ENCODE measurements at places on chromosomes 11 and 22. TPM values are rescaled to one million over a fixed set of nuclear protein-coding genes. Genes with fewer than 3 reads are reported as not detected.

- no peak for DNase-seq
Measured at GRCh38 chr11:83051760-83052671, 19.7 kb downstream of the RAB30 start.

GRCh38 chr11:2481253-2481652 is 36.4 kb downstream of the KCNQ1 start:
- no peak for DNase-seq

Gene KRTAP5-10
- 0.23 TPM for total RNA-seq

GRCh38 chr11:112318184-112318591 is 57.5 kb upstream of the PLET1 start:
- no peak for DNase-seq

DNA sequence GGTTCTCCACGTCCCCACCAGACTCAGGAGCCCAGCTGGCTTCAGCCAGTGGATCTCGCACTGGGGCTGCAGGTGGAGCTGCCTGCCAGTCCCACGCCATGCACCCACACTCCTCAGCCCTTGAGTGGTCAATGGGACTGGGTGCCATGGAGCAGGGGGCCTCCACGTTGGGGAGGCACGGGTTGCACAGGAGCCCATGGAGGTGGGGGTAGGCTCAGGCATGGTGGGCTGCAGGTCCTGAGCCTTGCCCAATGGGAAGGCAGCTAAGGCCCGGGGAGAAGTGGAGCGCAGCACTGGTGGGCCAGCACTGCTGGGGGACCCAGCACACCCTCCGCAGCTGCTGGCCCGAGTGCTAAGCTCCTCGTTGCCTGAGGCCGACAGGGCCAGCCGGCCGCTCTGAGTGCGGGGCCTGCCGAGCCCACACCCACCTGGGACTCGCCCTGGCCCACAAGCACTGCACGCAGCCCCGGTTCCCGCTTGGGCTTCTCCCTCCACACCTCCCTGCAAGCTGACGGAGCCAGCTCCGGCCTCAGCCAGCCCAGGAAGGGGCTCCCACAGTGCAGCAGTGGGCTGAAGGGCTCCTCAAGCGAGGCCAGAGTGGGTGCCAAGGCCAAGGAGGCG is 258.5 kb upstream of the PDGFD start:
- no peak for DNase-seq

GRCh38 chr11:117070016-117070415 is 28.2 kb downstream of the SIK3 start:
- no peak for DNase-seq

- no peak for DNase-seq
Measured at GRCh38 chr11:23932485-23932898, 564.4 kb upstream of the LUZP2 start.

DNA sequence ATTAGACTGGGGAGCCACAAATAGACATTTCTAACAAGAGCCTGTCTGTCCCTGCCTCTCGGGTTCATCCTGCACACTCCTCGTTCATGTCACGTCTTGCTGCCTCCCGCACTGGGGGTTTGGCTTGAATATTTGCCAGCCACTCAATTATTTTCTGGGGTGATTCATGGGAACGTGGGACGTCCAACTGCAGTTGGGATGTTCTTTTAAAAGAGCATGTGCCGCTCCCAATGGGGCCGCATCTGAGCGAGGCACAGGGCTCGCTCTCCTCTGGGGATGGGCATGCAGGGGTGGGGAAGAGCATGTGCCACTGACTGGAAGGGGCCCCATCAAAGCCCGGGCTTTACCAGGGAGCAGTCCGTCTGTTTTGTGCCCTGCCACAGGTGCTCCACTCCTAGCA is 43.4 kb downstream of the PARVG start:
- DNase-seq: no peak

Gene LINC01488
- total RNA-seq: not detected

DNA sequence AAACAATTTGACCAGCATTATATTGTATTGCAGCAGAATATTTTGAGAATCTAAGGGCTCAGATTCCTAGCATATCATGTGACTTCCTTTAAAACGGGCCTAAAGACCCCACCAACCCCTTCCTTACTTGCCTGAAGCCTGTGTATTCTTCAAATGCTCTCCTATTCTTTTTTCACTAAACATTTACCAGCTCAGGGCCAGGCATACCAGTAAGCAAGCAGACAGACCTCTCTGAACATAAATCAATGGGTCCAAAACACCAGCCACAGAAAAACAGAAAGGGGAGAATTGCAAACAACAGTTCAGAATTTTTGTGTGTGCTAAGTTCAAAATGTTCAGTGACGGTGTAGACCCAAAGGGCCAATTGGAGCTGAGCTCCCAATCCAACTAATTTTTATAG is 64.8 kb upstream of the TIMP3 start:
- no peak for DNase-seq

DNA sequence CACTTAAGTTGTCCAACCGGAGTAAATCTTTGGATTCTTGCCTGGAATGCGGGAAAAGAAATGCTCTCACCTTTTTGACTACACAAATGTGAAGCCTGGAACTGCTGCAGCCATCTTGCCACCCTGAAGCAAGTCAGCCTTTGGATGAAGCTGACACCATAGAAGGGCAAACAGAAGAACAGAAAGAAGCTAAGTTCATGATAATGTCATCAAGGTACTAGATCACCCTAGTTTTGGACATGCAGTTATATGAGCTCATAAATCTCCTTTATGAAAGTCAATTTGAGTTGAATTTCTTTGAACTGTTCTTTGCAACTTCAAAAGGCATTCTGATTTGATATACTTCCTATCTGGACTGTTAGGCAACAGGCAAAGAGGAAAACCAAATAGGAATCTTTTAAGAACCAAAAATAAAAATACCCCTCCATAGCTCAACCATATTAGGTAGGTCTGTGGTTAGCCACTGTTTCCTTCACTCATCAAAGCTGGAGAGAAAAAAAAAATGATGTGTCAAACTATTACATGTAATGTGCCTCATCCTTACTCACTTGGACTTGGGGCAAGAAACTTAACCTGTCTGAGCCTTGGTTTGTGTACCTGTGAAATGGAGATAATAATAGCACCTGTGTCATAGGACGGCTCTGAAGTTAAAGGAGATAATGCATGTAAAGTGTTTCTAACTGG is 91.9 kb downstream of the WT1 start:
- DNase-seq: no peak

DNA sequence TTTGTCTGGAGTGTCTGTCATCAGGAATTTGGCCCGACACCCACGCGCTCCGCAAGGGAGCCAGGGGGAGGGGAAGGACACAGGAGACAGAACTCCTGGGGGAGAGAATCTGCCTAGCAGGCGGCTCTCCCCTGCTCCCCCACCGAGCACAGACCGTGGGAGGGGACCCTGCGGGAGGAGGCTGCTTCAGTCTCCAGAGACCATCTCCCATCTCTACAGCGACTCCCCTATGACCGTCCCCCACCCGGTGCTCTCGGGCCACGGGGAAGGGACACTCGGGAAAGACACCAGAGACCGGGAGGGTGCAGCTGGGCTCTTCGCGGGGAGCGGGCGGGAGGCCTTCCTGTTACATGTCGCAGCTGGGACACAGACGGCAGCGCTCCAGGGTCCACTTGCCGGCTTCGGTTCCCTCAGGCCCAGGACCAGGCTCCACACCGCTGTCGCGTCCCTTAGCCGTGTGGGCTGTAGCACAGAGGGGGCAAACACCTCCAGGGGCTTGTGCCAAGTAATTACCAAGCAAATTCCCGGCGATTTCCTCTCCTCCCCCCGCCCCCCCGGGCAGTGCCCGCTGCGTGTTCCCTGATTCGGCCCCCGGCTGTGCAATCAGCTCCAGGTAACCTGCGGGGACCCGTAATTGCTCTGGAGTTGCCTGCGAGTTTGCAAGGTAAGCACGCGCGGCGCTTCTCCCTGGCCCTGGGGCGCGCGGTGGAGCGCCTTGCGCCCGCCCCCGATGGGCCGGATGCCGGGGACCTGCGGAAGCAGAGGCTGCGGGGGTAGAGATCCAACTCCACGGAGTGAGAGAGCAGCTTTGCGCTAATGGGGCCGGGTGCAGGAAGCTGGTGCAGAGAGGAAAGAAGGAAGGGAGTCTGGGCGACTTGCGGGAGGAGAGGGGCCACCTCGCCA is 155.1 kb upstream of the CADM1 start:
- DNase-seq: peak; percentile 59

- no peak for DNase-seq
Measured at GRCh38 chr11:72613977-72614376, 60.2 kb downstream of the PDE2A start.

Gene NAALADL1
- total RNA-seq: not detected

DNA sequence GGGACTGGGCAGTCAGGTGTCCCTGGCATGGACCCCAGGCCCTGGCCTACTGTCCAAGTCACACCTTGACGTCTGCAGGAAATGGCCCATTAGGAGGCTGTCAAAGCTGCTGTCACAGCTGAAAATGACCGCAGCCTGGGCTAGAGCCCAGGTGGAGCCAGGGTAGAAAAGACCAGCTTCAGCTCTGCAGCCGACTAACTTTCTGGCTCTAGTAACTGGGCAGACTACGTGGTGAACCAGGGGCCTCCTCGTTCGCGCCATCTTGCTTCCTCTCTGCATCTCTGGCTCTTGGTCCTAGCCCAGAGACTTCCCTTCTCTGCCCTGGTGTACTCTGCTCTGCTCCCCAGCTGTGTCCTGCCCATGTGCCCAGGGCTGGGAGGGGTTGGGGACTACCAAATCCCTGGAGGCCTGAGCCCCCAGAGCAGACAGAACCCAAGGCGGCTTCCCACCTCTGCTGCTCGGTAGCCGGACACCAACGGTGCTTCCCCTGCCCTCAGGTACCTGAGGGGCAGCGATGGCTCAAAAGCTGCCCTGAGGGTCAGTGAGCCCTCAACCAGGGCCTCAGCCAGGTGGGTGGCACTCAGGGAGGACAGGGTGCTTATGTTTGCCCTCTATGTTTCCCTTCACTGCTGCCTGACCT is 19.7 kb downstream of the SART1 start:
- no peak for DNase-seq

GRCh38 chr11:104836691-104837090 is 61.6 kb downstream of the CASP12 start:
- no peak for DNase-seq

DNA sequence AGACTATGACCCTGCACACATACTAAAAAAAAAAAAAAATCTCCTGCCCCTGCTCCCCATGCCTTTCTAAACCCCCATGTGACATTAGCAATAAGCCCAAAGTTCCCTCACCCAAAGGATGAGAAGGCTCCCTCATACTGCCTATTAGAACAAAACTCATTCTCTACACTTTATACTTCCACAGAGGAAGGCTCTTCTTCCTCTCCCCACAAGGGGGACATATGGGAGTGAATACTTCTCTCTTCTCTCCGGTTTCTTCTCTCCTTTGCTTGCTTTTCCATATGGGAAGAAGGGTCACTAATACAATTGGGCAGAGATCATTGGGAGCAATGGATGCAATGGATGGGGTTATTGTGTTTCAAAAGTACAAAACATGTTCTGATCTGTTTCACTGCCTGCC is 3.3 kb downstream of the OR52L1 start:
- no peak for DNase-seq

GRCh38 chr11:31968461-31969358 is 122.2 kb upstream of the RCN1 start:
- no peak for DNase-seq

DNA sequence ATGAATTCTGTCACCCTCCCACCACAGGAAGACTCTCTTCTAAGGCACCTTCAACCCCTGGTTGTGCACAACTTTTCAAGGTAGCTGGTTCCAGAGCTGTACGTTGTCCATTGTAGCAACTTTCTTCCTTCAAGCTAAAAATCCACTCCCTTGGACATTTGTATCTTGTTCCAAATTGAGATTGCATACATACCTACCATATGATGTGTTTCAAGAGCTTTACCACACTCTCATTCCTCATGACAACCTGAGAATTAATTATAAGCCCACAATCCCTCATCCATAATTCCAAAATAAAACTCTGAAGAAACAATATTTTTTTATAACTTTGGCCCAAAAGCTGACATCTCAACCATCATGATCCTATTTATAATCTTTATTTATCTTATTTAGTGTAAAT is 3.0 kb downstream of the OR52W1 start:
- no peak for DNase-seq

DNA sequence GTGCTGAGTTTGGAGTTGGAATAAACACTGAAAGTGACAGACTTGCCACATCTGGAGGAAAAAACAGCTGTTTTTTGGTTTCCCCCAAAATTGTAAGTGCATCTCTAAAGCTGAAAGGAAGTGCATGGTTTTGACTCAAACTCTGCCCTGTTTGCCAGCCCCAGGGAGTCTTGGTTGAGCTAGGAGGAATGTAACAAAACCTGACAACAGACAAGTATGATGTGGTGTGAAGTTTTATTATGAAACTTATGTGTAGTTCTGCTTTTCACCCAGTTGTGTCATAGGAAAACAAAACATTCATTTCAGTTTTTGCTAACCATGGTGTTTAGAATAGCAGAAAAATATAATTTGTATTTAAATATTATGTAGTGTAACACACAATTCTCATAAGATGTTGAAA is 31.7 kb upstream of the PDE3B start:
- DNase-seq: no peak

Gene NXPE4
- total RNA-seq: not detected

DNA sequence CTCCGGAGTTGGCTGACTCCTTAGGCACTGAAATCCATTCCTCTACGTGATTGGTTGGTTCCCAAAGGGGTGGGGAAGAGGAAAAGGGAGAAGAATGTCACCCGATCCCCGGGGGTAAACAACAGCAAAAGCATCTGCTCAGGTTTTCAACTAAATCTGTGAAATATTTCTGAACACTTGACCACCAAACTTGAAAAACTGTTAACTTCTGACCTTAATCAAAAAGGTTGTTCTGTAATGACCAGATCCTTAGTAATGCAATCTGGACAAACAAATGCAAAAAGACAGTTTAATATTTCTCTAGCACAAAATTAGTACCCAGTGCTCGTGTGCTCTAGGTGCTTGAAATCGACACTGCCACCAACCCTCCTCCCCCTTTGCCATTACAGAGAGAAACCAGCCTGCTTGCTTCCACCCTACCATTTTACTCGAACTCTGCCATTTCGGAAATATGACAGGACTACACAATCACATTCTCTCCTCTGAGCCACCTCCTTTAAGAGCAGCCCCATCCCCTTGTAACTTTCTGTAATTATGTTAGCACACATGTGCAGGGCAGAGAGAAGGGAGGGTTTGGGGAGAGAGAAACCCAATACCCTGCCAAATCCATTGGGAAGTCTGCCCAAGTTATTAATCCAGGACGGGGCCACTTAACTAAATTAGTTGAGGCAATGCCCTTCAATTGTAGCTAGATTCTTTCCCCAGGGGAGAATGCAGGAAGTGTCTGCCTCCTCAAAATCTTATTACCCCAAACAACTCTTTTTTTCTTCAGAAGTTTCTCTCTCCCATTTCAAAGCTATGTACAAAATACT is 113.8 kb downstream of the RBFOX2 start:
- DNase-seq: peak; percentile 55

Gene BLID
- not detected for total RNA-seq

- no peak for DNase-seq
Measured at GRCh38 chr11:45436118-45436517, 150.0 kb upstream of the SYT13 start.

Gene TLCD5
- 15.2 TPM for total RNA-seq
